ENCODE measurements at places on chromosomes 5 and 9.

DNA sequence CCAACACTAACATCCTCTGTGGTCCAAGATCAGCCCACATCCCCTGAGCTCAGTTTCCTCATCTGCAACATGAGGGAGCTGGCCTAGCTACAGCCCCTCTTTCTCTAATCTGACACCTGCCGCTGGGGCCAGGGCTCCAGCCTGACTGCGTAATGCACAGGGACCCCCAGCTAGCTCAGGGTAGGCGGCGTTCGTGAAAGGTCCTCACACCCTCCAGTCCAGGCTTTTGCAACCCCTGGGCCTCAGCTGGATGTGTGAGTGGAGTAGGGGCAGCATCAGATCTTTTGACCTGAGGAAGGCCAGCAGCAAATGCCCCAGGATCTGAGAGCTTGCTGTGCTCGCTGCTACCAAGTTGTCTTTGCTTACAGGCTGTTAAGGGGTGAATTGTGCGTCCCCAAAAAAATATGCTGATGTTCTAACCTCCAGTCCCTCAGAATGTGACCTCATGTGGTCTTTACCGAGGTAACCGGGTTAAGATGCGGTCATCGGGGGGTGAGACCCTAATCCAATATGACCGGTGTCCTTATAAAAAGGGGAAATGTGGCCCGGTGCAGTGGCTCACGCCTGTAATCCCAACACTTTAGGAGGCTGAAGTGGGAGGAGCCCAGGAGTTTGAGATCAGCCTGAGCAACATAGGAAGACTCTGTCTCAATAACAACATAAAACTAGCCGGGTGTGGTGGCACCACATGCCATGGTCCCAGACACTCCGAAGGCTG is 47.8 kb downstream of the PLPP7 start:
- no peak for DNase-seq

DNA sequence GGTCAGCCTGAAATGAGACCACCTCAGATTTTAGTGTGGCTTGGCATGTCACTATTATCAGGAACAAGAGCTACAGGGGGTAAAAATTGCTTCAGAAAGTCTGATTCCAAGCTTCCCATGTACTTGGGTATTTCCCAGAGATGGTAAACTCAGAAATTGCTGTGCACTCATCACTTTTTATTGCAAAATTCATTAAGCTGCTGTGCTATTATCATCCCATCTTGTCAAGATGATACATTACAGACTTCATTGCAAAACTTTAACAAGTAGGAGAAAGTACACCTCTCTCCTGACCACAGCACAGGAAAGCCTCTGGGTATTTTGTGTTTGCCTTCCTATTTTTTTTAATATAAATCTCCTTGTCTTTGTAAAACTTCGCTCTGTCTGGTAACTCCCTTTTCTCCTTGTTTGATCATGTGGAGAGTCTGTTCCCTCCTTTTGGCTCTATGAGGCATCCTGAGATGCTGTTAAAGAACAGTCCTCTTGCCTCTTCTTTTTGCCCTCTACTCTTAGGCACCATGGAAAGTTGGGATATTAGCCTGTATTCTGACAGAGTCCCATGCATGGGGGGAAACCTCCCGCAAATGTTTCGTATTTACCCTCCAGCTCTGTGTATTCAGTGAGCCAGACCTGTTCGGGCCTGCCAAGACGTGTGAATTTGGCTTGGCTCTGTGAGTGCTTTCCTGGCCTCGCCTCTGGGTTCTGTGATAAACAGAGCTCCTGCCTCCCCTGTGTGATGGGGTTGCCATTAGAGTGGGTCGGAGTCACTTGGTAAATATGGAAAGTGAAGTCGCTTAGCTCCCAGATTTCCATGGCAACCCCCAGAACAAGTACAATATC is 260.7 kb downstream of the NR3C1 start:
- DNase-seq, result peak; percentile 69

GRCh38 chr5:65928322-65928752 is 2.0 kb downstream of the ERBIN start:
- peak; percentile 9 for DNase-seq

DNA sequence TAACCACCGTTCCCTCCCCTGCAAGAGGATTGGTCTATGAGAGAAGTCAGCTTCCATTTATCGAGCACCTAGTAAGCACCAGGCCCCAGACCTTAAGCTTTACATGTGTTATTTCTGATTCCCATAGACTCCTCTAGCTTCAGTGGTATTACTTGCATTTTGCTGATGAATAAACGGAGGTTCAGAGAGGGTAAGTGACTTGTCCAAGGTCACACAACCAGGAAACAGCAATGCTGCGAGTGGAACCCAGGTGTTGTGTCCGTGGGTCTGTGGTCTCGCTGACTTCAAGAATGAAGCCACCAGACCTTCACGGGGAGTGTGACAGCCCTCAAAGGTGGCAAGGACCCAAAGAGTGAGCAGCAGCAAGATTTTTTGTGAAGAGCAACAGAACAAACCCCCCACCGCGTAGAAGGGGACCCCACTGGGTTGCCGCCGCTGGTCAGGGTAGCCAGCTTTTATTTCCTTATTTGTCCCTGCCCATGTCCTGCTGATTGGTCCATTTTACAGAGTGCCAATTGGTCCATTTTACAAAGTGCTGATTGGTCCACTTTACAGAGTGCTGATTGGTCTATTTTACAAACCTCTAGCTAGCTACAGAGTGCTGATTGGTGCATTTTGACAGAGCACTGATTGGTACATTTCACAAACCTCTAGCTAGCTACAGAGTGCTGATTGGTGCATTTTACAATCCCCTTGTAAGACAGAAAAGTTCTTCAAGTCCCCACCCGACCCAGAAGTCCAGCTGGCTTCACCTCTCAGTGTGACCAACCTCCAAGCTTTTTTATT is 29.1 kb upstream of the KCNIP1 start:
- no peak for DNase-seq

- DNase-seq, result no peak
Observed at GRCh38 chr9:72205513-72205912, 56.3 kb downstream of the GDA start.

- DNase-seq, result peak; percentile 97
Observed at GRCh38 chr5:94433397-94434163, 184.8 kb downstream of the KIAA0825 start.

DNA sequence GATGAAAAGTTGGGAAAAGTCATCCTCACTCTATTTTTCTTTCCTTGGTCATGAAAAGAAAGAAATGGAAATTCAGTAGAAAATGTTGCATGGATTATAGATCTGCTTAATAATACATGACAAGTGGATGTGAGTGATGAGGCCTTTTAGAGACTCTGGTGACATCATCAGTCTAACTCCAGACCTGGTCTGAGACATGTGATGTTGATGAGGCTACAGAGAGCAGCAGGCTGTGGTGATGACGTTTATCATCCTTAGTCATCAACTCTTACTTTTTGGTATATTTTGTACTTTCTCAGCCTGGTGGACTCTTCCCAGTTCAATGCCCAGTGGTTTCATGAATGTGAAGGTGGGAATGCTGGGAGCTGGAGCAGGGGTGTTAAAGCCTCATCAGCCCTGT is 116.4 kb downstream of the TTLL11 start:
- DNase-seq, result peak; percentile 74

DNA sequence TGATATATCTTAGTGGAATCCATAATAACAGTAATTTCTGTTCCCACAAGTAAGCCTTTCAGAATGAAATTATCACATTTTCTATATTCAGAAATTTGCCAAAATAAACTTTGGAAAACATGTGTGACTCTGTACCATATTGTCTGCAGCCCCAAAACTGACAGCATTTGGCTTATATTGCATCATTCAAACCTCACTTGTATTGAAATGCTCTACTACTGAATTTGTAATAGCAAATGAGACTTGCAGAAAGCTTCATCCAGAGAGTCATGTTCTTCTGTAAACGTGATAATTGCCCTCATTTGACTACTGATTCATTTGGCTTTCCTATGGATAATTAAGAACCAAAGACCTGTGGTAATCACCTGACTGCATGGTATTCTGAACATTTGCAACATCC is 1249.5 kb upstream of the CDH18 start:
- no peak for DNase-seq

DNA sequence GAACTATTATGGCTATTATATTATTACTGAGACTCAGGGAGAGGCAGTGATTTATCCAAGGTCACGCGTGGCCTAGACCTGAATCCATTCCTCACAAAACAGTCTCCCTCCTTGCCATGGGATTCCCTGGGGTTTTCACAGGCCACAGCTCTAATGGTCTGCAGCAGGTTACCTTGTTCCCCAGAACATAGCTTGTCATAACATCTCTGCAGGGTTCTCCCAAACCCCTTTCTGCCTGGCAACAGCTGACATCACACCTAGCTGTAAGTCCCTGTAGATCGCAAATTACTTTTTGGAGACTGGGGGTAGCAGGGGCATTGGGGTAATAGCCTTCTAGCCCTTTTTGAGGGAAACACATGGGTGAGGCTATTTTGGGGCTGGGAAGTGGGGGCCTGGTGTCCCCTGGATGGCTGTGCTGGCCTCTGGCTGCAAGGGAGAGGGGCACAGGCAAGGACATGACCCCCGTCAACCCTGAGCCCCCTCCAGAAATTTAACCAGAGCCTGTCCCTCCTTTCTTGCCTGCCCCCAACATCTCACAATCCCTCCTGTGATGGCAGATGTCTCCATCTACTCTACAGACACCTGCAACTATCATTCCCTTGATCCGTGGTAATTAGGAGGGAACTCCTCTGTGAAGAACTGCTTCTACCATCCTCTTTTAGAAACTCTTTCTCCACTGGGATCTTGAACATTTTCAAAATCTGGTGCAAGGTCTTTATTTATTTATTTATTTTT is 1.3 kb downstream of the CD74 start:
- peak; percentile 39 for DNase-seq

DNA sequence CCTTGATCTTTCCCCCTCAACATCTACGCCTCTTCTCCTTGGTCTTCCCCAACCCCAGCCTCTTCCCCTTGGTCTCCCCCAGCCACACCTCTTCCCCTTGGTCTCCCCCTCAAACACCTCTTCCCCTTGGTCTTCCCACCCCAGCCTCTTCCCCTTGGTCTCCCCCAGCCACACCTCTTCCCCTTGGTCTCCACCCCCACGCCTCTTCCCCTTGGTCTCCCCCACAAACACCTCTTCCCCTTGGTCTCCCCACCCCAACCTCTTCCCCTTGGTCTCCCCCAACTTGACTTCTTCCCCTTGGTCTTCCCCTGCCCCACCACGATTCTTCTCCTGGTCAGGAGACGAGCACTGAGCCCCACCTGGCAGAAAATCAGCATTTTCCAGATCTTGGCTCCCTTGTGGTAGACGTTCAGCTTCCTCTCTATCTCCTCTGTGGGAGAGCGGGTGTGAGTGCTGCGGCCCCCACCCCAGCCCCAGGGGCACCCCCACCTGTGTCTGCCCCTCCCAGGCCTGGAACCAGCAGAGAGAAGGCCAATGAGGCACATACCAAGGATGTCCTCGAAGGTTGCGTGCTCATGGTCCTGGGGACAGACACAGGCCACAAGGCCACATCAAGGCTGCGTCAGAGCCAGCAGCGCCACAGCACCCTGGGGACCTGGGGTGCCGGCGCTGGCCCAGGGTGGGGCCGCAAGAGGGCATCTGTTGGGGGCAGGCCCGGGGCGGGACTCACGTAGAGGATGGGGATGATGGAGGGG is 7.0 kb downstream of the NSMF start:
- DNase-seq, result no peak

DNA sequence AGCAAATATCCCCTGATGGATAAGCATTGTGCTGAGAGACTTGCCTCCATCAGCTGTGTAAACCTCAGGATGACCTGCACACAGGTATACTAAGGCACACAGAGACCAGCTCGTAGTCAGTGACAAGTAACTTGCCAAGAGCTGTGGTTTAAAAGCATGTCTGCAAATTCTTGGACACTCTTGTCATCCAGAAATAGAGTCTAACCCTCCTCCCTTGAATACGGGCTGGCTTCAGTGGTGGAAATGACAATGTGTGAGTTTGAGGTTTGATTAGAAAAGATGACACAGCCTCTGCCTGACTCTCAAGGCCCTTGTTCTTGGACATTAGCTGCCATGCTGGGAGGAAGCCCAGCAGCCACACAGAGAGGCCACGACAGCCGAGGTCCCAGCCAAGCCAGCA is 114.4 kb downstream of the GADD45G start:
- DNase-seq, result no peak

DNA sequence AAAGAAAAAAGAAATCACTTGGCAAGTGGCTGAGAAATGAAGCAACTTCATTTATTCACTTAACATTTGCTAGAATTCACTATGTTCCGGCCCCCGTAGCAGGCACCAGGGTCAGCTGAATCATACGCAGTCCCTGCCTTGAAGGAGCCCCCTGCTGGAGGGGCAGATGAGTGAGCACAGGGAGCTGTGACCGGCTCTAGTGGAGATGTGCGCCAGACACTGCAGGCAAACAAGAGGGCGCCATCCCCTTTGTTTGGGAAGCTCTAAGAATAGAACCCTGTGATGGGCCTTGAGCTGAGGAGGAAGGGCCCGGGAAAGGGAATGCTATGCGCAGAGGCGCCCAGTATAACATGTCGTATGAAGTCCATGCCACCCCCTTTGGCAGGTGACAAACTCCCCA is 20.2 kb upstream of the RPL26L1 start:
- DNase-seq, result peak; percentile 40

- no peak for DNase-seq
Observed at GRCh38 chr9:72886386-72886785, 66.5 kb downstream of the ALDH1A1 start.

GRCh38 chr9:1460143-1460769 is 410.1 kb downstream of the DMRT2 start:
- no peak for DNase-seq

DNA sequence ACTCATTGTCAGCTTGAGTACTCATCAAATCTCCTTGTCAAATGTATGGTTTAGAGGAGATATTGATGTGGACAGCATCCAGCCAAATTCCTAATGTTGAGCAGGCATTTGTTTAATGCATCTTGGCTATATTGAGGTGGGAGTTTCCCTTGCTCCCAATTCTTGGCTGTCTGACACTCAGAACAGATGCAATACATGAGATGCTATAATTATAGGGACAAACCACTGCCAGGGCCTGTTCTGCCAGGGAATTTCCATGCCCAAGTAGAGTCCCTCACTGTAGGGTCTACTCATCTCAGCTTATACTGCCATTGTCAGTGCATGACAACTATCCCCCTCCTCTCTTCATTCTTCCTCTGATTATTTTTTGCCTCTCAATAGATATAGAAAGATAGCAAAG is 392.0 kb upstream of the KCNN2 start:
- DNase-seq, result no peak

- DNase-seq, result no peak
Observed at GRCh38 chr9:106587042-106587441, 275.9 kb upstream of the ZNF462 start.

DNA sequence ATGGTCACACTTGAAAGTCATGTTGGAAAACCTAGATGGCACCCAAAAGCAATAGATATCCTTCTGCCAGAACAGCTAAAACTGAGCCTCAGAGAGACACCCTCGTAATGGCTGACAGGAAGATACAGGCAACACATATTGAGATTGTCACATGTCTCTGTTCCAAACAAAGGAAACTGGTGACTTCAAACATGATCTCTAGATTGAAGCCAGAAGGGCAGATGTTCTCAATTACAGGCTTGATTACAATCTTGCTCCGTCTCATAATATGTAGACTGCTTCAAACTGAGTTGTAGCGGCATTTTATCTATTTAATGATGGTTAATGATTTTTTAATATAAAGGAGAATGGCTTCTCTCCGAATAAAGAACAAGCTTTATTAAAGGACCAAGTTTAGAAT is 774.3 kb downstream of the KCTD16 start:
- DNase-seq, result no peak

GRCh38 chr9:7542693-7543092 is 256.9 kb downstream of the DMAC1 start:
- no peak for DNase-seq

Data from iris pigment epithelial cell (primary cell).